ENCODE measurements at places on chromosomes 5 and 9. TPM values are rescaled to one million over a fixed set of nuclear protein-coding genes. Genes with fewer than 3 reads are reported as not detected.

Gene CDH10
- 0.13 TPM for total RNA-seq

Gene RLN2
- total RNA-seq: not detected

Gene THOC3
- 20.1 TPM for total RNA-seq

Gene UTP15
- total RNA-seq: 18.5 TPM

Gene MATR3
- 208 TPM for total RNA-seq

Gene GPR21
- total RNA-seq: 3.3 TPM

Gene CCL28
- total RNA-seq: 10.4 TPM

Gene CDC20B
- total RNA-seq: not detected

Gene WDR38
- not detected for total RNA-seq

Gene C5orf46
- not detected for total RNA-seq

Gene HAPLN1
- not detected for total RNA-seq

Gene ZNF79
- 12.8 TPM for total RNA-seq

Gene MAP1B
- 218 TPM for total RNA-seq

Gene PTGDS
- 1,668 TPM for total RNA-seq

Gene CCL27
- not detected for total RNA-seq

Data from sciatic nerve (tissue), 2 donors.